Panc1 (cell line): ENCODE measurements at places on chromosomes 3 and 15.

GRCh38 chr3:15557511-15557946 lies 36.0 kb upstream of the COLQ start:
- DNase-seq: peak; percentile 57

- DNase-seq: no peak
Observed at GRCh38 chr3:4758957-4759656, 220.1 kb upstream of the BHLHE40 start.

DNA sequence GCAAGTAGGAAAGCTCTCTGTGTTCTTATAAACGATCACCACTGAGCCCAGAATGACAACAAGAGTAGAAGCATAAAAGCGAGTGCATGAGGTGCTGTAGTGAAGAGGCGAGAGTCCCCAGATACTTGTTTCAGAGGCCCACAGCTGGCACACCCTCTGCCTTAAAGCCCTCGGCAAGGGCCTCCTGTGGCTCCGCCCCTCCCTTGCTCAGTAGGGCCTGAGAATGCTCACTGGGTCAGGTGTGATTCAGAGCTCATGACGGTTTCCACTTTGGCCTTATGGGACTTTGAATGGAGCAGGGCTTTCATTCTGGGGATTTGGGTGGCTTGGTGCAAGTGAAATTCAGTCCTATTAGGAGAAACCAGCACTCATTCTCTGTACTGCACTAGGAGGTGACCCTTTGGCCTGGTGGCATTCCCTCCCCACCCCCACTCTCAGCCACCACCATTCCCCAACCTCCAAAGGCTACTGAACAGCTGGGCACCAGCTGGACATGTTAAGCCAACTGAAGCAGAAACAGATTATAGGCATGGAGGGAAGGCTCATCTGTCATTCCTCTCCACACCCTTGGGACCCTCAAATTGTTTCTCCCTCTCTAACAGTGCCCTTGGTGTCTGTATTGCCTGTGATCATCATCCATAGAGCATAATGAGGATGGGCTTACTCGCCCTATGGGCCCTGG lies 109.6 kb upstream of the CTDSPL start:
- DNase-seq: no peak

GRCh38 chr3:10233988-10234387 lies 14.3 kb upstream of the TATDN2 start:
- DNase-seq: no peak

DNA sequence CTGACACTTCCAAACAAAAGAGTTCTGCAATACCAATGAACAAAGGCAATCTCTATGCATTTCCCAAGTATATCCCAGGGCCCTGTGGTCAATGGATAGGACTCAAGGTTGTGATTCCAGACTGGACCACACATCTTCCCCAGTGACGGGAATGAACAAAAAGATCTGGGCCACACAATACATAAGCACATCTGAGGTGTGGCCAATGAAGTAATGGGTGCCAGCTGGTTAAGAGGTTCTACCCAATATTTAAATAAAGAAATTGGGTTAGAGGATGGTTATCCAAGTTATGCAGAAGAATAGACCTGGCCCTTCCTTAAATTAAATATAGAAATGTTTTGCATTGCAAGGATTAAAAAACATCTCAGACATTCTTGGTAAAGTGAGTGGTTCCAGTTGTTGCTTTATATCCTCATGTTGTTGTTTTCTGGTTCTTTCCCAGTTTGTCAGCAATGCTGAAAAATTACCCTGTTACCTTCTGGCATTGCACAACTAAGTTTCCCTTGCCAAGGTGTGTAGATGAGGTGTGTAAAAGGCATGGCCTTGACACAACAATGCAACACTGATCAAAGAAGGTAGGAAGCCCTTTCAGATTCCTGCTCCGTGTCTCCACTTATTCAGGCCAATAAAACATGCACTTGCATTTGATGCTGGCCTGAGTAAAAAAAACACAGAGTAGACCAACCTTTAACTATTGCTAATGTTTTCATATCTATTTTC lies 86.5 kb downstream of the PRICKLE2 start:
- no peak for DNase-seq

DNA sequence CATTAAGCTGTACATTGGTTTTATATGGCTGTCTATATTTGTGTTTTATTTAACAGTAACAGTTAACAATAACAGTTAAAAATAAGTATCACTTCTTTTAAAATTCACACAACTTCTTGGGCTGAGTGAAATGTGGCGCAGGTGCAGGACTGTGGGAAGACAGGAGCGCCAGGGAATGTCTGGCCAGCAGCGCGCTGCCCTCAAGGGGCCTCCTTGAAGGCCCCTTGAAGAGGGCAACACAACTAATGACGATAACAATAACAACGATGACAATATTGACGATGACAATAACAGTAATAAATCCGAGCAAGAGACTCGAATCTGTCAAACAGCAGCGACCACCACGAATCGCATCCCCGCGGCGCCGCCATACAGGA lies 411 bp upstream of the PPP2R3A start:
- no peak for DNase-seq

DNA sequence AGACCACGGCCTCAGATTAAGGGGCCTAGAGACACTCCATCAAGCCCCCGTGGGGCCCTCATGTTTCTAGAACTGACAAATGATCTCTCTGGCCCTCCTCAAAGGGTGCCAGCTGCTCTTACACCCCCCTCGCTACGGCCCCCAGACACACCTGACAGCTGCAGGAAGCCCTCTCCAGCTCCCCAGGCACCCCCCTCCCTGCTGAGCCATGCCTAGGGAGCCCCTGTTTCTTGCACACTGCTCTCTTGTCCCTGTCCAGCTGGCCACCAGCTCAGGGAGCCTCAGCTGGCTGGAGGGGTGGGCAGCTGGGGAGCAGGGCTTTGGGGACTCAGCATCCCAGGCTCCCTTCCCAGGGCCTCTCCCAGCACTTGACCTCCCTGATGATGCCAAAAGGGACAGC lies 14.8 kb downstream of the TNK2 start:
- DNase-seq: no peak
